ENCODE measurements at places on chromosomes 11 and 22.

DNA sequence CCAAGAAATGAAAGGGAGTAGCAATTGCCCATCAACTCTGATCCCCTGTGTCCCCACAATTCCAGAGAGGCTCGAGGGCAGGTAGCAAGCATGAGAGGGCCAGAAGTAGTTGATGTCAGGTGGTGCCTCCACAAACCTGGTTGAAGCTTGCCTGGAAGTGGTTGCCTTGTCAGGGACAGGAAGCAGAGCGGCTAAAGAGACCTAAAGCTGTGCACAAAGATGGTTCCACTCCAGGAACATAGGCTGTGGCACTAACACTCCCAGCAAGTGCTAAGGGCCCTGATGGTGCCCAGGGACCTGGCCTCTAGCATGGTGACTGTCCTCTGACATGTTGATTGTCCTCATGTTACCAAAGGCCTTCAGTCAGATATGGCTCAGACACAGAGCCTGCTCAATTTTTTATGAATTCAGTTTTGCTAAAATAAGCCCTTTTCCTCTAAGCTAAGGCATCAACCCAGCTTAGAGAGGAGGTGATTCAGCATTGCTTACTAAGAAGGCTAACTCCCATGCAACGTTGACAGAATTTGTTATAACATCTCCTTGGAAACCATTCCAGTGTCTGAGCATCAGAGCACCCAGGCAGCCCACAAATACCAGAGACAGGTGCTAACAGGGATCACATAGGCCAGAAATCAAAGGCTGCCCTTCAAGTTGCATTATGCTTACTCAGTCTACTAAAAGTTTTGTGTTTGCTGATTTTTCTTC is 196.3 kb upstream of the ARHGAP20 start:
- no peak for DNase-seq

- DNase-seq, result no peak
Observed at GRCh38 chr11:65418431-65418680, 4.2 kb upstream of the NEAT1 start.

- DNase-seq, result no peak
Observed at GRCh38 chr22:19430890-19431541, 517 bp downstream of the HIRA start.

DNA sequence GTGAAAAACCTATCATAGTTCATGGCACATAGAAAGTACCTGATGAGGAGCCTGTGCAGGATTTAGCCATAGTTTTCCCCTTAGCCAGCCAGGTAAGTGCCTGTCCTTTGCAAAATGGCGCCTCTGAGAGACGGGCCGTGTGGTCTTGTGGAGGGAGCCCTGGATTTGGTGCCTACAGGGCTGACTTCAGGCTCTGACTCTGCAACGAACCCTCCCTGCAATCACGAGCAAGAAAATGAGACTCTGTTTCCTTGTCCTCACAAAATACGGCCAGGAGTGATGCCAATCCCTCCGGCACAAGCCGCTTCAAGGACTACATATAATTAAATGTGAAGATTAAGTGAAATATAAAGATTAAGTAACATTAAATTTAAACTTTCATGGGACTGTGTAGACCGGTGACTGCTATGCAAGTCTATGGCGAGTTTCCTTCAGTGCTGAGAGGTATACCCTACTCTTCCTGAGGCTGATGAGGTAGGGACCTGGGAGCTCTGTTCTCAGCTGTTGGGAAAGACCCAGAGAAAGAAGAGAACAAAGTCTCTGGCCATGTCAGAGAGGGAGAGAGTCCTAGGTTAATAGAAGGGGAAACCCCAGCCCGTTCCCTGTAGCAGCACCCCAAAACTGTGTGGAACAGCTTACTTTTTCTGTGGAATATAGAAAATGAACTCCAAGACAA is 6.1 kb upstream of the CXCR5 start:
- no peak for DNase-seq

DNA sequence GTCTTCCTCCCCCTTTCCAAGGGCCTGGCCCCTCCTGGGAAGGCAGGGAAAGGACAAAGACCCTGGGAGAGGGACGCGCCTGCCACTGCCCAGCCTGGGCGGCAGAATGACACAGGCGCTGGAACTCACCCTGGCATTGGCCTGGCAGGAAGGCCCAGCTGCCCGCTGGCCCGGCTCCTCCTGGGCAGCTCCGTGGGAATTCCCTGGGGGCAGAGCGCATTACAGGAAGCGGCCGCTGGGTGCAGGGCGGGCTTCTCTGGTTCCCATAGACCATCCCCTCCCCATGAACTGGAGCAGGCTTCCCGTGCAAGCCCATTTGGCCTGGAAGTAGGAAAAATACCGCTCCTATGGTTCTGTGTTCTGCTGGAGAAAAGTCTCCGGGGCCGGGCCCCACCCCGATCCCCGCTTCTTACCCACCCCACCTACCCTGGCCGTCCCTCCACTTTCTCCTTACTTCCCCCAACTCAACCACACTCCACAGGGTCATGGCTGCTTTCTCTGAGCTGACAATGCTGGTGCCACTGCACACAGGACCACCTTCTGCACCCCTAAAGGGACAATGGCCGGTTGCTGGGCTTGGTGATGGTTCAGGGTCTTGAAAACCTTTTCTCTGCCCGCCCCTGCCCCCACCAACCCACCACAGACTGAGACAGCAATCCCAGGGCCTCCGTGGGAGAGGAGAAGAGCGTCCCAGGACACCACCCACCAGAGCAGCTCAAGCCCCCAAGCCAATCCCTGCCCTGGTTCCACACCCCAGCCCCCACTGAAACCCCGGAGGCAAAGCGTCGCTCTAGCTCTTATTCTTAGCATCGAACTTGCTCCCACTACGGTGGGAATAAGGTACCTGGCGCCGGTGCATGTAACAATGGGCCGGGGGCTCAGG is 58.9 kb downstream of the LINC01488 start:
- no peak for DNase-seq

DNA sequence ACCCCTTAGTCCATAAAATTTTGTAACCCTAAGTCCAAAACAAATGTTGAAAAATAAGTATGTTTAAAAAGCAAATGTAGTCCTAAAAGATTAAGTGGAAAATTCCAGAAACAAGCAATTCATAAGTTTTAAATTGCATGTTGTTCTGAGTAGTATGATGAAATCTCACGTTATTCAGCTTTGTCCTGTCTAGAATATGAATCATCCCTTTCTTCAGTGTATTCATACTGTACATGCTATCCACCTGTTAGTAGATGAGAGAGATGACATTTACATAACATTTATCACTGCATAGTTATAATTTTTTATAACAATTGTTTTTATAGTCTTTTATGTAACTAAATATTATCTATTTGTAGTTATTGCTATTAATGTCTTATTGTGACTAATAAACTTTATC is 622.3 kb upstream of the CHORDC1 start:
- no peak for DNase-seq

- DNase-seq, result no peak
Observed at GRCh38 chr11:110076371-110076965, 16.7 kb upstream of the ZC3H12C start.

DNA sequence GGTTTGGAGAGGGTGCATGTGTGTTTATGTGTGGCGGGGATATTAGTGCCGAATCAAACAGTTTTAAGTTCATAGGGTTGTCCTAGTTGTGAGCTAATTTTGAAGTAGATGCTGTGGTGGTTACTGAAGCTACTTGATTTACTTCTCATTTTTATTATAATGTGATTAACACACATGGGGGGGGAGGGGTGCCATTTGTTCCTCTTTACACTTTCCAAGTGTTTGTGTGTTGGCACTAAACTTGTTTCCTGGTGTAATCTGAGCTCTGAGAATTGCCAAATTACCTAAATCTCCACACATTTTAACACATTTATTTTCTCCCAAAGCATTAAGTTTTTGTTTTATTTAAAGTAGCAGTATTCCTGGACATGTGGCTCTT is 60.1 kb downstream of the ZNRF3 start:
- DNase-seq, result no peak

DNA sequence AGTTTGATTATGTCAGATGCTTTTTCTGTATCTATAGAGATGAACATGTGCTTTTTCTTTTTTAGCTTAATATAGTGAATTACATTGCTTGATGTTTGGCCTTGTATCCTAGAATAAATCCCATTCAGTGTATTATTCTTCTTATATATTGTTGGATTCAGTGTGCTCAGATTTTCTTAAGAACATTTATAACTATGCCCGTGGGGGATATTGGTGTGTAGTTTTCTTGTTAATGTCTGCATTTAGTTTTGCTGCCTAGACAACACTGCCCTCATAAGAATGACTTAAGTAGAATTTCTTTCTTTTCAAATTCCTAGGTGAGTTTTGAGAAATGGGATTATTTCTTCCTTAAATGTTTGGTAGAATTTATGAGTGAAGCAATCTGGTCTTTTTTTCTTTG is 98.5 kb downstream of the TMEM135 start:
- DNase-seq, result no peak

- DNase-seq, result no peak
Observed at GRCh38 chr22:36881504-36882245, 20.9 kb downstream of the NCF4 start.

DNA sequence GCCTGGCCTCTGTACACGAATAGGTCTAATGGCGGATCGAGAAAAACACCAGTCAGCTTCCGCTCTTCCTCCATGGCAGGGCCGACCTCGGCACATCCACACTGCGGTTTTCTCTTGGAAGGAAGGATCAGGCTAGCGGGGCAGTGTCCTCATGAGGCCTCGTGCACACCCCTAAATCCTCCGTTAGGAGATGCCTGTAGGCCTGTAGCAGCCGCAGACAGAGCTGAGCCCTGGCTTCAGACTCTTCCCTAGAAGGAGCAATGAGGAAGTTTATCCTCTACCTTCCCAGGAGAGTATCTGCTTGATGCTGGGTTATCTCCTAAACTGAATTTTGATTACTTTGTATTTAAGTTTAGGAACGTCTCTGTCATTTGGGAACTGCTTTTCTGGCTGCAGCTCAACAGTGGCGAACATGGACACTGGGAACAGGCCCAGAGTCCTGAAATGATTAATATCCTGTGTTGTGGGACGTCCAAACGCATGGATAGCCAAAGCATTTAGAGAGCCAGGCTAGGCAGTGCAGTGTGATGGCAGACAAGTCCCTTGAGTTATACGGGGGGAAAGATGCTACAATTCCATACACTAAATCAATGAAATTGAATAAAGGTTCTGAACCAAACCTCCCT is 16.5 kb upstream of the BMAL1 start:
- DNase-seq, result no peak

GRCh38 chr11:35750981-35751663 is 88.5 kb downstream of the TRIM44 start:
- no peak for DNase-seq

DNA sequence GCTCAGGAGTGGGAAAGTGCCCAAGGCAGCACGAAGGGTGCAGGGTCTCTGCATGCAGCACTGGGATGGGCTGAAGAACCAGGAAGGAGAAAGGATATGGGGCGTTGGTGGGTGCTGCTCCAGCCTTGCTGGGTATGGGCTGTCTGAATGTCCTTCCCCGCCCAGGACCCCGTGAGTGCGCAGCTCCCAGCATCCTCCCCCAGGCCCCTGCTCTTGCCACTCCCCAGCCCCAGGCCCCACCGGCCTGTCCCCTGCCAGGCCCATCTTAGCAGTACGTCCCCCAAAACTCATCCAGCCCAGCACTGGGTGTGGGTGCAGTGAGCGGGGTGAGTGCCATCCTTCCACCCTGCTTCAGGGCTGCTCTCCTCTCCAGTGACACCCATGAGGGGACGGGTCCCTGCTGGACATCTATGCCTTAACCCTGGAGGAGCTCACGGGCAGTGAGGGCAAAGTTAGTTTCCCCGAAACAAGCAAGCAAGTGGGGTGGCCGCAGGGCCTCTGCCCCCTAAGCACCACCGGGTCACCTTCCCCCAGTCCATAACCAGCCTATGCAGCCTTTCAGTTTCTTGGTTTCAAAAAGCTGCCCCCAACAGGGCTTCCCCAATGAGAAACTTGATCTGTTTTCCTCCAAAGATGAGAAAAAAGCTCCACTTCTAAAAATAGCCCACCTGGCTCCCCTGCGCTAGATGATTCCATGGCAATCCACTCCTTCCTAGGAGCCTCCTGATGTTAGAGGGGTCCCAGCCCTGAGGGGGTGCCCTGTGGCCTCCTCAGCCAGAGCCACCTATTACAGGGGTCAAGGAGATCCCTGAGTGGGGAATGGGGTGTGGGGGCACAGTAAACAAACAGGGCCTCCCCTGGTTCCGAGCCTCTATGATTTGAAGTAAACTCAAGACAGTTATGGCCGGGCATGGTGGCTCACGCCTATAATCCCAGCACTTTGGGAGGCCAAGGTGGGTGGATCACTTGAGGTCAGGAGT is 103.8 kb downstream of the MORC2 start:
- DNase-seq, result no peak

DNA sequence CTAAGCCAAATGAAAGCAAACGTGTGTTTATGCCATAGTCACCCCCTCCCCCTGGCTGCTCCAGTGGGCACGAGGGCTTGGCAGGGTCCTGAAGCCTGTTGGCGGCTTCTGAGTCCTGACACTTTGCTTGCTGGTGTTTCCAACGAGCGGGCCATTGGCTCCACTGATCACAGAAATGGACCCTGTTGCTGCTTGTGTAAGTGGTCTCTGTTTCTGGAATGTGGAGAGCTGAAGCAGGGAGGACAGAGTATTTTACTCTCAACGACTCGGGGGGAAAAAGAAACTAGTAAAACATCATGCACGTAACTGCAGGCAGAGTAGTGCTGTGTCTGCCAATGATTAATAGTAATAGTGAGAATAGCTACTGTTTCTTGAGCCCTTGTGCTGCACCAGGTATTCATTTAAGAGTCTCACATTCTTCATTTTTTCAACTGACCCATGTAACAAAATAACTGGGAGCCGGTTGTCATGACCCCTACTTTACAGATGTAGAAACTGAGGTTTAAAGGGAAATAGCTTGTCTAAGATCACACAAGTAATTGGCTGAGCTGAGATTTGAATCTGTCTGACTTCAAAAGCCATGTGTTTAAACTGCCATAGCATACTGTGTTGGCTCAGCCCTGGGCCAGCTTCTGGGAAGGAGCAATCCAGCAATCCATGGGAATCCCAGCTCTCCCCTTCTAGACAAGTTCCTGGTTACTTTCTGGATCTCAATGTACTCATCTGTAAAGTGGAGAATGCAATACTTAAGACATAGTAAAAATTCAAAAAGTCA is 526.7 kb downstream of the INSC start:
- no peak for DNase-seq

DNA sequence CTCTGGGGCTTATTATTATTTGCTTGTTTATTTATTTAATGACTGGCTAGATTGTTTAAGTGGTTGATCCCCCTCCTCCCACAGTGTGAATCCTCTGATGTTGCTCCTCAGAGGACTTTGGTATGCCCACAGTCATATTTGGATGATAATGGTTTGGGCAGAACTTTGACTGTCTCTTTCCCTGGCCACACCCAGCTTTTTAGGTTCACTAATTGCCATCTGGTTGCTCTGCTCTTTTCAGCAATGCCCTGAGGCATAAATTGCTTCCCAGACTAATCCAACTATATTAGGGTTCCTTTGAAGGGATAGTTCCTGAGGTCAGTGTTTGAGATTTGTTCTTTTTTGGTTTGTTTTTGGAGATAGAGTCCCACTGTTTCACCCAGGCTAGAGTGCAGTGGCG is 99.3 kb upstream of the RRM1 start:
- DNase-seq, result no peak

GRCh38 chr11:102592131-102592530 is 33.0 kb downstream of the MMP20 start:
- DNase-seq, result no peak

- no peak for DNase-seq
Observed at GRCh38 chr11:84408946-84409411, 1122.8 kb upstream of the CCDC90B start.
